ENCODE measurements at places on chromosomes 2 and 18.

DNA sequence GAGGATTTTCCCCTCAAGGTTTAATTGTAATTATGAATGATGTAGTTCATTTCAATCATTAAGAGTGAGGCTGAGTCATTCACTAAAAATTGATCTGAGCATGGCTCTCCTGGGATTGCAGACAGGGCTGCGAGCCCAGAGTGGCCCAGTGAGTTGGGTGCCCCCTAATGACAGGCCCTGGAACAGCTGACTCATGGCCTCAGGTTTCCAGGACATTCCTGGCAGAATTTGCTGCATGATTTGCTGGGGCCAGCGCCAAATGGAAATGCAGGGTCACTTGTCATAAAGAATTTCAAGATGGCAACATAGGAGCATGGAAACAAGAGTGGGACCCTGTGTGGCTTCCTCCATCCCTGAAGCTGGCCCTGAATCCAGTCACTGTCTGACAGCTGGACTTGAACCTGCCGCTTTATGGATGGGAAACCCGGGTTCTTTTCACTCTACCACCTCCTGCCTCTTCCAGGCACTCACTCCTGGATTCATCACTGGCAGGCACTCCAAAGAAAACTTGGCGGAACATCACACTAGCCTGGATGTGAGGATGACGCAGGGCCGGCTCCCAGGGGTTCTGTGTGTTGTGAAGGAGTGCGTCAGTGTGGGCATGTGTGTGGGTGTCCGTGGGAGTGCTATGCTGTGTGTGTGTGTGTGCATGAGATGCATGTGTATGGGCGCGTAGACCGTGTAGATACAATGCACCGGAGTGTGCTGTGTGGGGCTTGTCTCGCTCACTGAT is 15.2 kb downstream of the OTOF start:
- H3K4me1 ChIP-seq, result no peaks in the 10 kb centered on the region
- DNase-seq, result no peak
- H3K4me3 ChIP-seq, result no peak overlapping the region
- H3K36me3 ChIP-seq, result no peaks in the 10 kb centered on the region
- no peak overlapping the region for H3K27ac ChIP-seq

DNA sequence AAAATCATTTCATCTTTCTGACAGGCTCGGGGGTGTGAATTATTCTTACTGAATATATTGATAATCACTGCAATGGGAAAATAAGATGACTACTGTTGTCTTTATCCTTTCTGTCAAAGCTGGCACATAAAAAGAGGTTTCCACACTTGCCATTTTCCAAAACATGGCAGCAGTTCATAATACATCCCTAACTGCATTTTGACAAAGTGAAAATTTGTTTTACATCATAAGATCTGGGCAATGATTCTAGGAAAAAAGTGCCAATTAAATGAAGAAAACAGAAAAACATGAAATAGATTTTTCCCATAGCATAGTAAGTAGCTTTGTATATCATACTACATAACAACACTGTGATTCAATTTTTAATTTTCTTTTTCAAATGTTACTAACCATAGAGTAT is 65.4 kb downstream of the ERBB4 start:
- H3K4me1 ChIP-seq, result no peaks in the 10 kb centered on the region
- no peak overlapping the region for H3K4me3 ChIP-seq
- DNase-seq, result no peak

GRCh38 chr2:119106301-119106897 is 52.2 kb downstream of the C1QL2 start:
- H3K4me3 ChIP-seq, result no peak overlapping the region
- H3K27me3 ChIP-seq, result no peaks in the 10 kb centered on the region
- H3K4me1 ChIP-seq, result no peaks in the 10 kb centered on the region
- H3K27ac ChIP-seq, result no peak overlapping the region
- DNase-seq, result no peak

DNA sequence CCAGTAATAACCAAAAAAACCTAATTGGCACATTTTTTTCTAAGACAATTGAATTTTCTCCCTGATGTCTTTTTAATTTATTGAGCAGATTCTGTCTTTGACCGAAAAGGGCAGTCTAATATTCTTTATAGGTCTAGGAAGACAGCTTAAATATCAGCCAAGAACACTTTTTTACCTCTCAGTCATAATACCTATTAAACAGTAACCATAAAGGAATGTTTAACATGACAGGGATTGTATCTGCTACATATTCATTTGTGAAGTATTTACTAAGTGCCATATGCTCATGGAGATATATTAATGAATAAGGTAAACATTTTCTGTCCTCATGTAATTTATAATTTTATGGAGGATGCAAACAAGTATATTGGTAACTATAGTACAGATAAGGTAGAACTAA is 3.1 kb upstream of the HTR2B start:
- peaks cover 5% of the 10 kb centered on the region for H3K36me3 ChIP-seq
- H3K27ac ChIP-seq, result no peak overlapping the region
- DNase-seq, result no peak
- H3K27me3 ChIP-seq, result no peaks in the 10 kb centered on the region
- no peak overlapping the region for H3K4me3 ChIP-seq

GRCh38 chr2:216590780-216591179 is 42.4 kb upstream of the IGFBP2 start:
- H3K27me3 ChIP-seq, result peaks cover 13% of the 10 kb centered on the region
- DNase-seq, result no peak
- no peaks in the 10 kb centered on the region for H3K4me1 ChIP-seq
- H3K36me3 ChIP-seq, result no peaks in the 10 kb centered on the region
- H3K27ac ChIP-seq, result no peak overlapping the region
- H3K4me3 ChIP-seq, result no peak overlapping the region

DNA sequence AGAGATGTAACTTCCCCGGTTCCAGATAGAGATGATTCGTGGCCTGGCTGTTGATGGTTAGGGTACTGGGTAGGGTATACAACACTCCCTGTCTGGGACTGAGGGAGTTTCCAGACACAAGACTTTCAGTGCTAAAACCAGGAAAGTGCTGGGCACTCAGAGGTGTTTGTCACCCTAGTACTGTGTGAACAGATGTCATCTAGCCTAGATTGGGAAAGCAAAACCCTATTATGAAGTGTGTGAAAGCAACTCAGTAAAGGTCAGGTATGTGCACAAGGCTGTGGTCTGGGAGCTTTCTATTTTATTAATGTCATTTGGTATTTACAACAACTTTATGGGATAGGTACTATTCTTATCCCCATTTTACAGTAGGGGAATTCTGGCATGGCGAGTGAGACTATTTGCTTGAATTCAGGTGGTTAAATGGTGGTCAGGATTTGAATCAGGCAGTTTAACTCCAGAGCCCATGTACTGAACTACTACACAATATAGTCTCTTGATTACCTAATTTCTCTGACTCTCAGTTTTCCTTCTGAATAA is 2.6 kb downstream of the BZW1 start:
- H3K27me3 ChIP-seq, result no peaks in the 10 kb centered on the region
- peak overlapping the region; percentile 57 for H3K4me3 ChIP-seq
- DNase-seq, result peak; percentile 41
- H3K27ac ChIP-seq, result peak overlapping the region; percentile 6
- peaks cover 47% of the 10 kb centered on the region for H3K4me1 ChIP-seq
- peaks cover 61% of the 10 kb centered on the region for H3K36me3 ChIP-seq

DNA sequence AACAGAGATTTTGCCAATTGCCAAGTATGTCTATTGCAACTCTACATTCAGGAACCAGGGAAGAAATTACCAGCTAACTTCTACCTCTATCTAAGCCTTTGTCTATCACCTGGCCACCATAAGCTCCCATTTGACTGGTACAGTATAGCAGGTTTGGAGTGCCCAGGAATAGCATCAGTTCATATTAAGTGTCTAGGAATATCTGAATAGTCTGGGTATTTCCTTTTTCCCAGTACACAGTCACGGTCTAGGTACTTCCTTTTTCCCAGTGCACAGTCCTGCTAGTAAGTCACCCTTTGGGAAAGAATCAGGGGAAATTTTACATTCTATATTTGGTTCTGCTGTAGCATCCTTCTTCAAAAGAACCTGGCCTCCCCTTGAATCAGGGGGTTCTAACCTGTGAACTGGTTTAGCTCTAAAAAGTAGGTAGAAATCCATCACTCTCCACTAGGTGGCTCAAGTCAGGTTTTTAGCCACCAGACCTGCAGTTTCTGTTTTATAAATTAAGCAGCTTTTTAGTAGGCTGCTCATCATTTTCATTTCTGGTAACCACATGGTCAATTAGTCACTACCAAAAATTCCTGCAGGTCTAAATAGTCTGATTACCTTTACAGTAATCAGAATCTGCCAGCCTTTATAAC is 49.3 kb upstream of the DNAJC10 start:
- no peaks in the 10 kb centered on the region for H3K4me1 ChIP-seq
- no peaks in the 10 kb centered on the region for H3K36me3 ChIP-seq
- H3K27ac ChIP-seq, result no peak overlapping the region
- no peak overlapping the region for H3K4me3 ChIP-seq

DNA sequence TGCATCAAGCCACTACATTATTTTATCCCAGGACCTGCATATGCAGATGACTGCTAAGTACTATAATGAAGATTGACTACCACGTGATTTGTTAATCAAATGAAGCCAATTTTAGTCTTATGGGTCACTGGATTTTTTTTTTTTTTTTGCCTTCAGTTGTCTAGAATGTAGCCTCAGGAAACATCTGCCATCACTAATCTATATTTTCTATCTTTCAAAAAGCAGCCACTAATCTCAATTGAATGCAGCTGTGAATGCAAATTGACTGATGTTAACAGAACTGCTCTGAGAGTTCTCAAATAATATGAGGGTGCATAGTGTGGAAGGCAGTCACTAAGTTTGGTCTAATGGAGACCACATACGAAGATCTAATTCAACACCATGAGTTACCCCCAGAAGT is 106.3 kb downstream of the ABCA12 start:
- H3K4me3 ChIP-seq, result no peak overlapping the region
- H3K27ac ChIP-seq, result no peak overlapping the region
- no peaks in the 10 kb centered on the region for H3K36me3 ChIP-seq

DNA sequence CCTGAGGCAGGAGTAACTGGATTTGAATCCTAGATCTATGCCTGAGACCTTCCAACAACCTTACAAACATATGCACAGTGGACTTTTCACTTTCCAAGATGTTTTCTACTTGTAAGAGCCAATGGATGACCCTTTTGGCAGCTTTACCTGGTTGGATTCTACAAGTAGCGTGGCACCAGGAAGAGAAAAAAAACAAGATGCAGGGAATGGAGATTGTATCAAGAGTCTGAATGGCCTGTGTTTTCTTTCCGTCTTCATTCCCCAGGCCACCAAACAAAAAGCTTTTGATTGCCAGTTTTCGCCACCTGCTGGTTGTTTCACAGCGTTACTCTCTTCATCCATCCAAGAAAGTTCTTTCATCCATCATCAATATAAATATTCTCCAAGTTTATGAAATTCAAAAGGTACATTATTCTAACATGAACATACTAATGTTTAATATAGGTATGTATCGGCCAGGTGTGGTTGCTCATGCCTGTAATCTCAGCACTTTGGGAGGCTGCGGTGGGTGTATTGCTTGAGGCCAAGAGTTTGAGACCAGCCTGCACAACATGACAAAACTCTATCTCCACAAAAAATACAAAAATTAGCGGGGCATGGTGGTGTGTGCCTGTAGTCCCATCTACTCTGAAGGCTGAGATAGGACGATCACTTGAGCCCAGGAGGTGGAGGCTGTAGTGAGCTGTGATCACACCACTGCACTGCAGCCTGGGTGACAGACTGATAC is 3.5 kb upstream of the BCL2 start:
- H3K4me3 ChIP-seq, result no peak overlapping the region
- H3K4me1 ChIP-seq, result peaks cover 13% of the 10 kb centered on the region
- no peaks in the 10 kb centered on the region for H3K27me3 ChIP-seq
- DNase-seq, result peak; percentile 41
- H3K27ac ChIP-seq, result no peak overlapping the region

DNA sequence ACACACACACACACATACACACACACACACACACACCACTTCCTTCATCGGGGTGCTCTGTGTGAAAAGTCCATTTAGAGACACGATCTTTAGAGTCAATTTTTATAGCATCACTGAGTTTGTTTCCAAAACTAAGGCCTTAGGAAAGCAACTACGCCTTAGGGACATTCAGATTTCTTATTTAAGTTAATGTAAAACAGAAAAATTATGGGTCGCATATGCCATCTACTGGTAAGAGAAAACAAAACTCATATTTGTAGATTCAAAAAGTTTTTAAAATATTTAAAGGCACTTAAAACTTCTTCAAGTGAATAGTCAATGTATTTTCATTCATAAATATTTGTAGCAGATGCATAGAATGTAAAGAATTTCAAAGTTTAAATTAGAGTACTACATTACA is 166.2 kb downstream of the ATAD2B start:
- no peaks in the 10 kb centered on the region for H3K27me3 ChIP-seq
- H3K4me1 ChIP-seq, result peaks cover 7% of the 10 kb centered on the region
- no peak for DNase-seq
- H3K36me3 ChIP-seq, result peaks cover 11% of the 10 kb centered on the region
- no peak overlapping the region for H3K27ac ChIP-seq

GRCh38 chr2:208025814-208026184 is 472 bp upstream of the PLEKHM3 start:
- peaks cover 13% of the 10 kb centered on the region for H3K4me1 ChIP-seq
- H3K4me3 ChIP-seq, result peak overlapping the region; percentile 95
- no peaks in the 10 kb centered on the region for H3K27me3 ChIP-seq
- H3K27ac ChIP-seq, result peak overlapping the region; percentile 87
- peak; percentile 58 for DNase-seq

GRCh38 chr2:13474538-13474937 is 757.8 kb downstream of the TRIB2 start:
- H3K4me3 ChIP-seq, result no peak overlapping the region
- H3K36me3 ChIP-seq, result no peaks in the 10 kb centered on the region
- H3K27me3 ChIP-seq, result no peaks in the 10 kb centered on the region
- DNase-seq, result no peak
- no peaks in the 10 kb centered on the region for H3K4me1 ChIP-seq

GRCh38 chr2:166764216-166764615 is 124.1 kb upstream of the XIRP2 start:
- no peak overlapping the region for H3K4me3 ChIP-seq
- H3K4me1 ChIP-seq, result no peaks in the 10 kb centered on the region
- DNase-seq, result no peak
- H3K27me3 ChIP-seq, result no peaks in the 10 kb centered on the region

DNA sequence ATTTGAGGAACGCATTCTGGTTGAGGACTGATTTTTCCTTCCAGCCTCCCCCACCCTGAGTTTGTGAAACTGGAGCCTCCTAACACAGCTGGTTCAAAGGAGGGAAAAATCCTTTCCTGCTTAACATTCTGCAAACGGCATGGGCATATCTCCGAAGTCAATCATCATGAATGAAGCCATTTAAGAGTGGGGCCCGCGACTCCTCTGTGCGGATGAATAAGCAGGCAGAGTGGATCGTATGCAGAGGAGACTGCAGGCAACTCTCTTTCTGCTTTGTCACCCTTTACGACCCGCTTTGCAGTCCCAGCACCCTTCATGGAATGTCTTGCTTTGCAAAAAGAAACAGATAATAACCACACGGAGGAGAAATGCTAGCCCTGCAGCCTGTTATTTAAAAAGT is 305.2 kb downstream of the CLIP4 start:
- DNase-seq, result no peak
- H3K4me3 ChIP-seq, result no peak overlapping the region
- no peaks in the 10 kb centered on the region for H3K36me3 ChIP-seq
- no peaks in the 10 kb centered on the region for H3K4me1 ChIP-seq
- peaks cover 19% of the 10 kb centered on the region for H3K27me3 ChIP-seq

GRCh38 chr2:178301649-178302238 is 107.4 kb downstream of the OSBPL6 start:
- DNase-seq, result no peak
- H3K4me1 ChIP-seq, result no peaks in the 10 kb centered on the region
- H3K27ac ChIP-seq, result no peak overlapping the region
- no peaks in the 10 kb centered on the region for H3K36me3 ChIP-seq

All from T-helper 2 cell treated with Interferon-gamma antibody and Interleukin-4, amounts not matched to agents 5 μg/mL and 100 μg/mL, for 36 hours (primary cell).